ENCODE measurements at places on chromosomes 4 and X.

- DNase-seq: no peak
Measured at GRCh38 chr4:78613522-78614321, 62.2 kb downstream of the ANXA3 start.

DNA sequence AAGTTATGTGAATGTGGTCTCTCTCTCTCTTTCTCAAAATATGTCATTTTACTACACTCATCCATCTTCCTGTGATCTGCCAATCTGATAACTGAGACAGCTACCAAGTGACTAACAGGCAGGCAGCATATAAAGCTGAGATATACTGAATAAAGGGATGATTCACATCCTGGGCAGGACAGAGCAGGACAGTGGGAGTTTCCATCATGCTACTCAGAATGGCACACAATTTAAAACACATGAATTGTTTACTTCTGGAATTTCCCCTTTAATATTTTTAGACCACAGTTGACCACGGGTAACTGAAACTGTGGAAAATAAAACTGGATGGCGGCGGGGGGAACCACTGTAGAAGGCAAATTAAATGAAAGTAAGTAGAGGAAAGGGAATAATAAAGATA, 58.6 kb upstream of the DCTD start:
- no peak for DNase-seq

- no peak for DNase-seq
Measured at GRCh38 chr4:164252286-164252685, 501.6 kb upstream of the SMIM31 start.

DNA sequence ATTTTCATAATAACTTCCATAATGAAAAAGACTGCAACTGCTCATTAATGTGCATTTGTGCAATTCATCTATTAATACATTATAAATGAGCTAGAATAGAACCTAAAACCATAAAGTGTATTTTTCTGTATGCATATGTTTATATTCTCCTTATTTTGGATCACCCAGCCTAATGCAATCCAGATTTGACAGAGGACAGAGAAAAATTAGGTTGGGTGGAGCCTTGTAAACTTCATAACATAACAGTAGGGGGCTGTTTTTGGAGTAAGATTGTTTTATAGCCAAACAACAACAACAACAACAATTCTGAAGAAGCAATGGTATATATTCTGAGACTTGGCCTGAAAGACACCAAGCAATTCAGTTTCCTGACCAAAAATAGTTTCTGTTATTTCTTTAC, 615.3 kb upstream of the SLIT2 start:
- DNase-seq: no peak

DNA sequence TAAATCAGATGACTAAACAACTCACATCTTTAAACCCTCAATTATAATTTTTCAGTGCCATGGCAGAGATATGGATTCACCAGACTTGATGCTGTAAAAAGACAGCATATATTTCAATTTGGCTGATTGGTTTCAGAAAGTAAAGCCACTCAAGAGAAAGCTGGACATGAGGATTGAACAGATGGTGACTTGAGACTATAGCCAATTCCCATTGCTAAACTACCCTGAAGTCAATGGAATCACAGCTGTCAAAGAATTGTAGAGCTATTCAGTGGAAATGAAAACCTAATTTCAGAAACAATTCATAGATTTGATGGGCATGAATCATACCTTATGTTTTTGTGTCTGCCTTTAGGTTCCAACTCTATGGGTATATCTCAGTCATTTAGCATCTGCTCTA, 510.6 kb upstream of the BOD1L1 start:
- DNase-seq: no peak

- no peak for DNase-seq
Measured at GRCh38 chr4:109172301-109172700, 130.2 kb downstream of the COL25A1 start.

All from stimulated activated CD8-positive, alpha-beta memory T cell treated with anti-CD3 and anti-CD28 coated beads, Interleukin-7, amount 100 ng/mL, for 1 hour (primary cell).